ENCODE measurements at places on chromosomes 4 and X. TPM values are rescaled to one million over a fixed set of nuclear protein-coding genes. Genes with fewer than 3 reads are reported as not detected.

The CC2D2A gene
- not detected for total RNA-seq

The LANCL3 gene
- total RNA-seq: 0.35 TPM

The BMX gene
- not detected for total RNA-seq

The TCEAL3 gene
- total RNA-seq: 4.8 TPM

The LEF1 gene
- total RNA-seq: 469 TPM

The GPRASP3 gene
- 2.1 TPM for total RNA-seq

The FREM3 gene
- total RNA-seq: 0.25 TPM

The MFAP3L gene
- total RNA-seq: 3.4 TPM

The LONRF3 gene
- 5.3 TPM for total RNA-seq

The PDHA1 gene
- 87.6 TPM for total RNA-seq

The CT55 gene
- not detected for total RNA-seq

The UGT2B11 gene
- not detected for total RNA-seq

The DCHS2 gene
- total RNA-seq: not detected

The NXF2B gene
- not detected for total RNA-seq

The TMPRSS11D gene
- not detected for total RNA-seq

The S100P gene
- not detected for total RNA-seq

The EVC2 gene
- total RNA-seq: 3.2 TPM
